ENCODE measurements at places on chromosomes 2 and 18. TPM values are rescaled to one million over a fixed set of nuclear protein-coding genes. Genes with fewer than 3 reads are reported as not detected.

DNA sequence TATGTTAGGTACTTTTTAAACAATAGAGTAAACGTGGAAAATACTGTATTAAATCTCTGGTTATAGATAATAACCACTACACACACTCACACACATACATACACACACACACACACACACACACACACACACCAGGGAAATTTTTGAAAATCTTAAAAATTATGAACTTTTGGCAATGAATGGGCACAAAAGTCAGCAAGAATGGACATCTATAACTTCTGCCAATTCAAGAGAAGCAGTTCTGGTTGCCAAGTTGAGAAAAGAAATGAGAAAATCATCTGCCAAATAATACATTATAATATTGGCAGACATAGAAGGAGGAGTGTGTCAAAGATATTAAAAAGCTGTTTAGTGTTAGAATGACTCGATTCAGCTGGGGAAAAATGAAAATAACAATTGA lies 42.9 kb upstream of the TMEM178A start:
- DNase-seq = no peak

DNA sequence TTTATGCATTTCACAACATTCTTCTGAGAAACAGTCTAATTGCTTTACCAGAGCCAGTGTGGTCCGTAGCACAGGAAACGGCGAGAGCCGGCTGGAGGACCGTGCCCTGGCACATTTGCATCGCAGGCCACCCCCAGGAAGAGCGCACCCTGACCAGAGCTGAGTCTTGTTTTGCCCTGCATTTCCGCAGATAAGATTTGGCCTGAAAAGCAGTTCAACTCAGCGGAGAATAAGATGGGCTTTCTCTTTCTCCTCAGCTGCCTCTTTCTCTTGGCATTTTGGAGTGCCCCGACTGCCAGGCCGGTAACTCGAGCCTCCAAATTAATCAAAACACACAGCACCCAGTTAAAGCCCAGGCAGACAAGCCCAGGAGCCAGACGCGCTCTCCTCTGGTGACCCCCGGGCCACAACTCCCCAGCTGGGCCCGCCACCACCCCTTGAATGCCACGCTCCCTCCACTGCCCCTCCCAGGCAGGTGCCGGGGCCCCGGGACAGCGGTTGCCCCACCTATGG lies 464 bp downstream of the COL4A4 start:
- DNase-seq = no peak

DNA sequence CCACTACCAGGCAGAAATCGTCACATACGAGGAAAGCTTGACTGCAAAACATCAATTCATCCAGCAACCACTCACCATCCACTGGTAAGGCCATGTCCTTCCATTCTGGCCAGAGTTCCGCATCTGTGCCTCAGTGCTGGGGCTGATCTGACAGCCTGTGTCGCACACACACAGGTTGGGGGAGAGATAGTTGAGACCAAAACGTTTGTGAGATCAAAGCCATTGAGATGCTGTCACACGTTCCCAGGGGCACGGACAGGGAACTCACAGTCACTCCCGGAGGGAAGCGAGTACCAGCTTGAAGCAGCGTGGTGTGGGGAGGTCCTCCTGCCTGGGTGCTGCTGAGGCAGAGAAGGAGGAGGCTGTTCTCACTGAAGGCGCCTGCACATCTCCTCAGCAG lies 458.5 kb upstream of the SALL3 start:
- no peak for DNase-seq

Gene TMEM247
- total RNA-seq = not detected

GRCh38 chr2:158923641-158924040 lies 44.8 kb upstream of the TANC1 start:
- no peak for DNase-seq

DNA sequence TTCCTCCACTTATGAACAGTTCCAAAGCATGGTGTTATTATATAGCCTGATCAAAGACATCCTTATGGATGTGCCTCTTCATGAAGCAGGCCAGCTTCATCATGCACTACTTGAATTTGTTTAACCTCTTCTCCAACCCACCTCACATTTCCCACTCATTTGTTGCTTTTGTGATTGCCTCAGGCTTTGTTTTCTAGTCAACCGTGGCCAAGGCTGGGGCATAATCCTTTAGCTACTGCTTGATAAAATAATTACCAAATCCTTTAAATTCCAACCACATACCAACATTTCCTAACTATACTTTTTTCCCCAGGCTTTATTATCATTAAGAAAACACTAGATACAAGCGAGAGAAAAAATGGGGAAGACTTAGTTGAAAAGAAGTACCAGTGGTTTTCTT lies 39.6 kb upstream of the SCN1A start:
- DNase-seq = no peak

DNA sequence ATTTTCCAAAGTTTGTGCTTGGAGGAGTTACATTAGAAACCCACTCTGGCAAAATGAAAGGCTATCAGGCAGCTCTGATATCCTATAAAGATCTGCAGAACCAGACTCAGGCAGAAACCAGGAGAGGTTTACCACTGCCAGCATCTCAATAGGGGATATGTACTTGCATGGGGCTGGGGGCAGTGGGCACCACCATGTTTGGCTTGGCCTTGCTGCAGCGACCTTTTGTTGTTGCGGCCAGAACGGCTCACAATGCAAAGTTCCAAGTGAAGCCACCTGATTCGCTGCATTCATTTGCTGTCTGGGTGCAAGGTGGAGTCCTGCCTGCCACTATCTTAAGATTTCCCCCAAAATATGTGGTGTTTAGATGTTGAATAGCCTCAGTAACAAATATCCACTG lies 81.3 kb downstream of the COPS8 start:
- no peak for DNase-seq

GRCh38 chr2:227428731-227429285 lies 41.1 kb upstream of the SCYGR1 start:
- no peak for DNase-seq

DNA sequence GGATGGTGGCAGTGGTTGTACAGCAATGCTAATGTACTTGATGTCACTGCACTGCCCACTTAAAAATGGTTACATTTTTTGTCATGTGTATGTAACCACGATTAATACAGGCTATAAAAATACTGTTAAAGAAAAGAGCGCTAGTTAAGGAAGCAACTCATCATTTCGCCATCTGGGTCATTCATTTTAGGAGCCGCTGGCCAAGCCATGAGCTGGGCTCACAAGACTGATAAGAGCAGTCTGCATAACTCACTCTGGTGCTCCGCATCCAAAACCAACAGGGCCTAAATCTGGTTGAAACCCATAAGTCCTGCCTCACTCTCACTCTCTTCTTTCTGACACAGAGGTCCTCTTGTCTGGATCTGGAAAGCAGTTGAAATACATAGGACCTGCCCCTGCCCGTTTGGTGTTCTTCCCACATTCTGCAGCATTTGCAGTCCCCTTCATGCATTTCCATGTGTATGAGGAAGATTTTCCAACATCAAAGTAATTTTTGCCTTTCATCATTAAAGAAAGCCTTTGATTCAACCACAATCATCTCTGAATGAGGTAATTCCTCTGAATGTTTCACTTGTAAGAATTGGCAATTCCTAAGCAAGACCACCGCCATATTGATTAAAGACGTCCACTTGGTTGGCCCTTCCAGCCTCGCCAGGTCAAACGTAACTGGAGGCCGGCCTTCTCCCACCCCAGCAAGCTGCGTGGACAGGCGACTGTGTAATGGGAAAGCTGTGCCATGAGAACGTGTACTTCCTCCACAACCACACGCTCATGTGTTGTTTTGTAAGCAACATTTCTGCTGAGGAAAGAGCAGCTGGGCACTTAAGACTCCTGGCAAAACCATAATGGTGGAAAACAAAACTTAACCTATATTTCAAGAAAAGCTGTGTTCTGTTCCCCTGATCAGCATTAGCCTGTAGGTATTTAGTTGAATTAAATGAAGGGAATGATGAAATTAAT lies 112.2 kb downstream of the VAPA start:
- DNase-seq = no peak

- DNase-seq = no peak
Observed at GRCh38 chr2:8445580-8445979, 236.3 kb upstream of the ID2 start.

Gene LRP1B
- not detected for total RNA-seq

- DNase-seq = no peak
Observed at GRCh38 chr18:23529604-23530003, 26.3 kb downstream of the RMC1 start.

GRCh38 chr2:98852932-98853331 lies 83.1 kb downstream of the CRACDL start:
- no peak for DNase-seq
